Epithelial cell of proximal tubule (primary cell): ENCODE measurements at places on chromosomes 6 and 20. TPM values are rescaled to one million over a fixed set of nuclear protein-coding genes. Genes with fewer than 3 reads are reported as not detected.

The ROMO1 gene
- total RNA-seq: 523 and 938 TPM in 2 replicates

The CALHM5 gene
- 0.07 and 0.12 TPM in 2 replicates for total RNA-seq

The SULF2 gene
- 11.2 and 20.4 TPM in 2 replicates for total RNA-seq

The TAGAP gene
- total RNA-seq: 0.12 TPM in 1 of 2 replicates, not detected in the other

The CFAP61 gene
- not detected in 2 replicates for total RNA-seq

The TRIM39 gene
- total RNA-seq: 9.8 and 14.2 TPM in 2 replicates
